ENCODE measurements at places on chromosomes 4 and X. TPM values are rescaled to one million over a fixed set of nuclear protein-coding genes. Genes with fewer than 3 reads are reported as not detected.

Gene TMSB15A
- not detected for total RNA-seq

Gene NUDT10
- total RNA-seq: not detected

Gene IL2
- total RNA-seq: not detected

Gene ETDB
- not detected for total RNA-seq

Gene TEC
- total RNA-seq: 3.5 TPM

Gene SLC7A11
- 0.07 TPM for total RNA-seq

Gene AR
- 30.1 TPM for total RNA-seq

Gene FAM241A
- total RNA-seq: 10.3 TPM

Gene IGFBP7
- 510 TPM for total RNA-seq

DNA sequence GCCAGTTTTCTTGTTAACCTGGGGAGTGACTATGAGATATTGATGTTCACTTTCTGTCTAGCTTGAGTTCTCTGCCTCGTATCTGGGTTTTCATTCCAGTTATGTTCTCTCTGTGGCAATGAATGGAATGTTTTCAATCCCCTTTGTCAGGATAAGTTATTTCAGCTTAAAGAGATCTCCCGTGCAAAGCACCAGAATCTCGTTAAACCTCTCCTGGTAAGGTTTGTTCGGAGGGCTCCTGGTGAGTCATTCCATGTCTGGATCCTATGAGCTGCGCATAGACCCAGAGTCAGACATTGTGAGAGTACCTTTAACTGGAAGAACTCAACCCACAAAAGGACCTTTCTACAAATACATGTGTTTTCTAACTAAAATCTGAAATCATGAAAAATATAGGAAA, 51.0 kb downstream of the KDR start:
- DNase-seq: no peak

DNA sequence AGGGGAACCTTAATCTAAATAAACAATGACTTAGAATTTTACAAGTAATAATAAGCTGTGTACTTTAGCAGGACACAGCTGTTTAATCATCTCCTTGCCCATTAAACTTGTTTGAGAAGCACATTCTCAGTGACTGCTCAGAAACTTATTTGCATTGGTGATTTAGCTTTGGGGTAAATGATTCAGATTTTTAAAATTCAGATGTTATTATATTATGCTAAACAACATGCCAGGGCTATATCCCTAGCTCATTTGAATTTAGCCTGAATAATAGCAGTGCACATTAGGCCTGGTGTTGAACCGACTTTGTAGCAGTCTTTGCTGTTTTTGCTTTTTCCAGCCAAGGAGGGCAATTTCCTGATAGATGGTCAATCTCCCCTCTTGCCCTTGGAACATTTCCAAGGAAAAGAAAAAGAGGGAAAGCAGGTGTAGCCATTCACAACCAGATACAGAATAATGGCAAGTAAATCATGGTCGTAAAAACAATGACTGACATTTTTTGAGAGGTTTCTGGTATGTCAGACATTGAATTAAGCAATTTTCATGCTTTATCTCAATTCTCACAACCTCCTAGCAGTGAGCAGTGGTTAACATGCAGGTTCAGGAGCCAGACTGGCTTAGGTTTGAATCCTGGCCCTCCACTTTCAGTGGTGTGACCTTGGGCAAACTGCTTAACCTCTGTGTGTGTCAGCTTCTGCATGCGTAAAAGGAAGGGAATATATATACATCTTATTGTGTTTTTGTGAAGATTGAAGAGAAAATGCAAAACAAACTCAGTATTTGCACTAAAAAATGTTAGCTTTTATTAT, 16.8 kb downstream of the ARHGEF38 start:
- DNase-seq: no peak

GRCh38 chrX:46792810-46793188, 33.9 kb upstream of the SLC9A7 start:
- DNase-seq: no peak

DNA sequence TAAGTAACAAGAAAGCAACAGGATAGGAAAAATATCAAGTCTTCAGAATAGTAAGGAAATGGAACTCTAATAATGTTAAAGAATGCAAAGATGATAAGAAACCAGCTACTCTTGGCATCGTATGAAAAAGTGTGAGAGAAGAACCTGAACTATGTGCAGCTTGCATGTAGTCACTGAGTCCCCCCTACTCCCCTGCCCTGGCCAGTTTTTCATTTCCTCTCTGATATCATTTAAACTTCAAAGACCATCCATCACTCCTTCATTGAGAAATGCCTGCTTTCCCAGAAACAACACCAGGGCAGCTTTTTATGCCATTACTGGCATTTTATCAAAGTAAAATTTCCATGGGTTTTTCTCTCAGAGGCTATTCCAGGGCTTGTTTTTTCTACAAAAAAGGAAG, 28.1 kb downstream of the INPP4B start:
- DNase-seq: no peak

DNA sequence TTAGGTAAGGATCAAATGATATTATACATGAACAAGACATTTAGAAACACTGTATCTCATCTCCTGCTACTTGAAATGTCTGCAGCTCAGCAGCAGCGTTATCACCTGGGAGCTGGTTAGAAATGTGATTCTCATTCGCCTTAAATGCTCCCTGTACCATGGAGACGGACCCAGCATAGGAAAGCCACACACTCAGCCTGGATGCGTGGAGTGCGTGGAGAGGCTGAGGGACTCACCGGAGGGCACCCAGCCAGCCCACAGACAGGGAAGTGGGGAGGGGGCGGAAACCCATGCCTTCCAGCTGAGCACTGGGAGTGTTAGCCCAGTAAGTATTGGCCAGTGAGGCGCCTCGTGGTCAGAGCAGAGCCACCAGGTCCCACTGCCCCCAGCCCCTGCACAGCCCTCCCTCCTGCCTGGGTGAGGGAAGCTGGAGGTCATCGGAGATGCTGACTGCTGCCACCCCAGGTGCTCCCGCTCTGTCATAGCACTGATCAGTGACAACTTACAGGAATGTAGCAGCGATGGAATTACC, 15.2 kb downstream of the SUPT20HL1 start:
- no peak for DNase-seq

DNA sequence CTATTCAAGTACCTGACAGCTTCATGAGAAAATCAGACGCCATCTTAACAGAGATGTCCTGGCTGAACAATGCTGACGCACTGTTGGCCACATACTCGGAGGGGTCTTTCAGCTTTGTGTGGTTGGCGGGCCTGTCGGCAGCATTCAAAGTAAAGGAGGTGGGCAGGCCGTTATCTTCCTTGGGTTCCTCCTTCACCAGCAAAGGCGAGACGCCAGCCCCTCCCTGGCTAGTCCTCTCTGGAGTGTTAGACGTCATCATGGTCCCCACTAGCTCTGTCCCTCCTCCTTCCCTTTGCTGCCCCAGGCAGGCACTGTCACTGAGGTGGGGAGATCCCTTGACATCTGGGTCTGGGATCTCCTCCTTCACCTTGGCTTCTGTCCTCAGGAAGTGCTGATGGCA, 53.0 kb downstream of the ZNF827 start:
- DNase-seq: no peak

- DNase-seq: no peak
Measured at GRCh38 chr4:69518102-69518501, 22.4 kb upstream of the UGT2B4 start.

- peak; percentile 69 for DNase-seq
Measured at GRCh38 chrX:2320580-2321327, 180.0 kb downstream of the DHRSX start.

DNA sequence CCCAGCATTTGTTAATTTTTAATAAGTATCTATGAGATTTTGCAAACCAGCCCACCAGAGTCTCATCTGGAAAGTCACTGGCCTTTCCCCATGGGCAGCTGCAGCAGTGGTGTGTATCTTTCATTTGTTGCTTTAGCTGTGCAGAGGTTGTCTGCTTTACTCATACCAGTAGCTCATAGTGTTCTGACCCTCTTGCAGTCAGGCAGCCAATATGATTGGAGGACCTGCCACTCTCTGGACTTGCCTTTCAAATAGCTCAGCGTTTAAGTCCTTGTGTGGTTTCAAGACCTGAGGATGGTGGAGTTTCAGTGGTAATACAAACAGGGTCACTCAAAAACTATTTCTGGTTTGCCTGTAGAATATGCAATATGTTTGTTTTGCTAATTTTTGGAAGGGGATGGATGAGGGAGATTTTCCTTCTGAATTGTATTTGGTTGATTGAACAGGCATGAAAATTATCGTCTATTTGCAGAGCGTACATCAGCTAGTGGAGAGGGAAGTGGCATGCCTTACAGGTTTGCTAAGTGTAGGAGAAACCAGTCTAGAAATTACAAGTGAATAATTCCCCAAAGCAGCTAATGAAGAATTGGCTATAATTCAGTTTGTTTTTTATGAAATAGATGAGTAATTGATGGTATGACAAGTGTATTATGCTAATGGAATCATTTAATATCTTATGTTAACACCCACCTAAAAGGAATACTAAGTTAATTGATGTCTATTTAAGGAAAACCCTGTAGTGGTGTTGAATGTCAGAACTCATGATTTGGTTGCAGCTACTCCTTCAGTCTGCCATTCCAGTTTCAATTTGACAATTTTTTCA, 8.9 kb downstream of the POLA1 start:
- DNase-seq: no peak

GRCh38 chrX:70476166-70476933, 31.7 kb downstream of the DLG3 start:
- no peak for DNase-seq

- no peak for DNase-seq
Measured at GRCh38 chr4:53012738-53013137, 150.6 kb downstream of the RASL11B start.

DNA sequence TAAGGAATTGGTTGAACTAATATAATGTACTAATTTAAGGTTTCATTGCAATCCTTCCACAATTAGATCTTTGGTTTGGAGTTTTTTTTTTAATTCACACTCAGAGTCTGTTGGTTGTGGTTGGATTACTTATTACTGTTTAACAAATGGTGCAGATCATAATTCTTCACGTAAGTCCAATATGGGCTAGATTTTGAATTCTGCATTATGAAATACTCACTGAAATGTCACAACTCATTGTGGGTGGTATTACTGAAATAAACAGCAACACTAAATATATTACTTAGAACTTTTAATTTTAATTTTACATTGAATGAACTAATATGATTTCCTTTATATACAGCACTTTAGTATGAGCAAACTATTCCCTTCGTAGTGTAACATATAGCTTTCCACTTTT, 94.2 kb upstream of the MYOZ2 start:
- no peak for DNase-seq

DNA sequence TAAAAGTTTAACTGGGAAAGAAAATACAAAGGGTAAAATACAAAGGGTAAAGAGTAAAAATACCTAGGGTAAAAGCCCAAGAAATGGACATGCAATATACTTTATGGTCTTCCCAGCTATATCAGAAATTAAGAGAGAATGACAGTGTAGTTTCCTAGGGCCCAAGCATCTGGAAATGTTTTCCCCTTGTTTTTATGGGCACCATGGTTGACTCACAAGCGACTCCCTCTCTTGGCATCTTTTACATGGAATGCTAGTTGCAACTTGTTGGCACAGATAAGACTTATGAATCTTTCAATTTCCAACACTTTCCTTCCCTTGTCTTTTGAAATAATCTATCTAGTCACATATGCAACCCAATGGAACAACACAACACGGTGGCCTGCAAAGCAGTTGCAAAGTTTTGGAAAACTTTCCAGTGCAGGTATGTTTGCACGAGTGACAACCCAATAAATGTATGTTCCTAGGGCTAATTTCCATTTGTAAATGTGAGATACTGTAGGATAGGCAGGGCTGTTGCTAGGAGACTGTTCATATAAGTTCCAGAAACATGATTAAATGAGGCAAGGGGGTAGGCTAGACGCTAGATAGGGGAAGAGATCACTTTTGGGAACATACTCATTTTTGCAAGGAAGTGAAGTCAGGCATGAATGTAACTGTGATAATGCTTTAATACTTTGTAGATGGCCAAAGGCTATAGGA, 36.4 kb upstream of the CWH43 start:
- no peak for DNase-seq

DNA sequence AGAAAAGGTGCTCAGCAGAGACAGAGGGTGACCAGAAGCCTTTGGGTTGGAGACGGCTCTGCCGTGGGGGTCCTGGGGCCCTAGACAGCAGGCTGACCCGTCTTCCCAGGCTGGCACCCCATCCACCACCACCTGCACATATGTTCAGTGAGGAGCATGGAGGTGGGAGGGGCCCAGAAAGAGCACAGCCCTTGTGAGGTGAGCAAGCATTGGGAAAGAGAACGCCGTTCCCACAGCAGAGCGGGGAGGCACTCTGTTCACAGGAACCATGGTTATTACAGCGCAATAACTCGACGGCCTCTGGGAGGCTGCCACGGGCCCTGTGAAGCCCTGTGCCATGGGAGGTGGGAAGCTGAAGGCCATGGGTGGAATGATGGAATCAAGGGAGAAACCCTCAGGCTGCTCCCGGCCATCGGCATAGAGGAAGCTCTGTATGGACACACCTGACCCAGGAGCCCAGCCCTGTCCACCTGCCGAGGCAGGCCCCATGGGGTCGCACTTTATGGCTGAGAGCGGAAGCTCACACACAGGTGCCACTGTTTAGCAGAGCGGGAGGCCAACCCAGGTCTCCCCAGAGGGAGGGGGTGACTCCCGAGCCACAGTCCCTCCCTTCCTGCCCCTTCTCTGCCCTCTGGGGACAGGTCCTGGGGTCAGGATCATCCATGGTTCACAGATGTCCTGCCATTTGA, 93.5 kb upstream of the AFAP1 start:
- no peak for DNase-seq

Data from heart left ventricle (tissue), 16 donors.